ENCODE measurements at places on chromosomes 3 and 15.

DNA sequence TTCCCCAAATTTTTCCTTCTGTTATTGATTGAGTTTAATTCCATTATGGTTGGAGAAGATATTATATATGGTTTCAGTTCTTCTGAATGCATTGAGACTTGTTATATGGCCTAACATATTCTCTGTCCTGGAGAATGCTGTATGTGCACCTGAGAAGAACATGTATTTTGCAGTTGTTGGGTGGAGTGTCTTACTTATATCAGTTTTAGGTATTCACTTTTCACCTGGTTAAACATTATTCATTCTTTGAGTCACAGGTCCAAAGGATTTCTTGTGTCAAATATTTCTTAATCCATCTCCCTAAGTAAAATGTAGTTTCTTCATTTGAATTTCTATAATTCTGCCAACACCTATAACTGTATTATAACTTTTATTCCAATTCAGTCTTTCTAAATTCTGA lies 17.8 kb downstream of the ACKR2 start:
- DNase-seq: no peak

GRCh38 chr3:157360044-157360443 lies 76.6 kb upstream of the PTX3 start:
- no peak for DNase-seq

- no peak for DNase-seq
These were observed 172.3 kb upstream of the UBE2E1 start for GRCh38 chr3:23633261-23633960.

- no peak for DNase-seq
These were observed 4.2 kb downstream of the CAPN3 start for GRCh38 chr15:42363487-42363886.

GRCh38 chr15:92167451-92167850 lies 226.2 kb upstream of the ST8SIA2 start:
- no peak for DNase-seq

GRCh38 chr3:111675846-111676210 lies 80.7 kb upstream of the ZBED2 start:
- DNase-seq: no peak

DNA sequence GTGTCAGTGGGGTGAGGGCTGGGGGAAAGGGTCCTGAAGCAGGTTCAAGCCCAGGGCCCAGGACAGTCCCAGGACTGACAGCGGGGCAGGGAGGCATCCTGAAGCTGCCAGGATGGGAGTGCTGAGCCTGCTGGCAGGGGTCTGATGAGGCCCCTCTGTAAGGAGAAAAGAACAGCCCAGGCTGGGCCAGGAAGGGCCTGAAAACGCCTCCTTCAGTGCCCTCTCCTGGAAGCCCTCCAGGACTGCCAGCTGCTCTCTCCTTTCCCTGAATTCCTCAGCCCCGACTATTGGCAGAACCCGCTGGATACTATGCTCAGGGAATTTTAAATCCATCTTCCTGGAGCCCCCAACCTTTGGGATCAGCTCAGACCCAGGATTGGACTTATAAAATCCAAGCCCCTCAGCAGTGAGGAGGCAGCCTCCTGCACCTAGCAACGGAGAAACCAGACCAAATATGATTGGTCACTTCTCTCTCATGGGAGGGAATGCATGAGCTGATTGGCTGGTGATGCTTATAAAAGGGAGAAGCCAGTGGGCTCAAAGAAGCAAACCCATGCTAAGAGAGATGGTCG lies 203.5 kb upstream of the LINGO1 start:
- no peak for DNase-seq

GRCh38 chr15:39580485-39581241 lies at the start of gene THBS1:
Gene THBS1, plus strand, starts transcription at chr15:39581079. Its CDS starts 779 bp downstream, at chr15:39581858.
- DNase-seq: peak; percentile 91

DNA sequence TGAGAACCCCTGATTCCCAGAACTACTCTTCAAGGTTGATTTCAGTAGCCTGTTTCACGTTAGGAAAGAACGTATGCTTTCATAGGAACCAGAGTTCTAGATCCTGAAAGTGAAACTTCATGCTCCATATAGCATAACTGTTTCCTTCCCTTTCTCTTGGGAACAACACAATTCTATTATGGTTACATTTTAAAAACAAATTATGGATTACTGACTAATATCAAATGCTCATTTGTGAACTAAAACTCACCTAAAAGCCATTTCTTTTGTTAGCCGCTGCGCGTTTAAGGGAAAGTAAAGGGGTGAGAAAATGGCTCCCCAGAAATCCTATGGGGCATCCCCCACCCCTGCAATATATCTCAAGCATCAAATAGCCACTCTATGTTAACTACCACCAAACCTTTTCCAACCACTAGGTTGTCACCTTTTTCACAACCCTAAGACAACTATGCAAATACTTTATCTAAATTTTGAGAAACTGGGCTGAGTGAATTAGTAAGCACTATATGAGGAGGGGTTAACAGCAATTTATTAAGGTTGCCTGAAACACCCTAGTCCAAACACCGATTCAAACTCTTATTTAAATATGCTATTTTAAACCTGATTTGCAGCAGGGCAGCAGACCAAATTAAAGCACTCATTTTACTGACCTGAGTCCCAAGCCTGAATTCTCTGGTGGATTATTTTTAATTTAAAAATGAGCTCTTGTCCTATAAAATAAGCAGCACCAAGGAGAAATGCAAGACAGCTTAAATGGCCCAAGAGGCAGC lies 2.4 kb downstream of the SIAH2 start:
- DNase-seq: no peak

- no peak for DNase-seq
These were observed 8.0 kb downstream of the TLR9 start for GRCh38 chr3:52217409-52217805.

DNA sequence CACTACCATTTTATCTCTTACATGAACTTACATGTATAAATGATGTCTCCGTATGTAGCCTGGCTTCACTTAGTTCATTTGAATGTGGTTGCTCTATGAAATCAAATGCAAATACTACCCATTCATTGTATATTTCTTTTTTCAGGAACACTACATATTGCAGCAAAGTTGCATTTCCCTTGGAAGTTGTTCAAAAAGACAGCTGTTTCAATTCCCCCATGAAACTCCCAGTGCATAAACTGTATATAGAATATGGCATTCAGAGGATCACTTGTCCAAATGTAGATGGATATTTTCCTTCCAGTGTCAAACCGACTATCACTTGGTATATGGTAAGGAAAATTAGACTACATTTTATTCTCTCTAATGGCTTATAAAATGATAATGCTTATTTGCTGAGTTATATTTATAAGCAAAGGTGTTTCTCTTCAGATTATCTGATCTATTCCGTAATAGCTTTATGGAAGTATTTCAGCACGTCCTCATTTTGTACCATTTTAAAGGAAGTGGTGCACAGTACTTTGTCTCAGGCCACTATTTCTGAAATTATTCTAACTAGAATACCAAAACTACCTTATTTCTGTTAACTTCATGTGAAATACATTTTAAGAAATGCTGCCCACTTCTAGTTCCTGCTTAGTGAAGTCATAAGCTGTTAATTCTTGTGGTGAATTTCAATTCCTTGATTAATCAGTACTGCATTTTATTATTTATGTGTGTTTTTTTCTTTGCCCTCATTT lies 95.1 kb downstream of the IL1RAP start:
- no peak for DNase-seq

DNA sequence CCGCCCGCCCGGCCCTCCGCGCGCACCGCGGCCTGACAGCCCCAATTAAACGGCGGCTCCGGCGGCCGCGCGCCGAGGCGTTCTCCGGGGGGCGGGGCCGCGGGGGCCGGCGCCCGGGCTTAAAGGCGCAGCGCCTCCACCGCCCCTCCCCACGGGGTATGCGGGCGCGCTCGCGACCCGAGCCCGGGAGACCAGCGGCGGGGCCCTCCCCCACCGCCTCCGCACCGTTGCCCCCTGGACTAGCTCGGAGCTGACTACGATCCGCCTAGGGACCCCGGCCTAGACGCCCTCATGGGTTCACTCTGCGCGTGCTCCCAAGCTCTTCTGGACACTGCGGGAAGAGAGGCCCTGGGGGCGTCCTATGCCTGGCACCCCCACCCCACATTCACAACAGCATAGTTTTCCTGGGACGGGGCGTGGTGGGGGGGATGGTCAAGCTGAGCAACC lies at the start of gene DUSP7:
Gene DUSP7, minus strand, starts transcription at position 51 of the 447 bp plus-strand sequence. CDS start 205 bp downstream, outside the sequence.
- peak; percentile 90 for DNase-seq

DNA sequence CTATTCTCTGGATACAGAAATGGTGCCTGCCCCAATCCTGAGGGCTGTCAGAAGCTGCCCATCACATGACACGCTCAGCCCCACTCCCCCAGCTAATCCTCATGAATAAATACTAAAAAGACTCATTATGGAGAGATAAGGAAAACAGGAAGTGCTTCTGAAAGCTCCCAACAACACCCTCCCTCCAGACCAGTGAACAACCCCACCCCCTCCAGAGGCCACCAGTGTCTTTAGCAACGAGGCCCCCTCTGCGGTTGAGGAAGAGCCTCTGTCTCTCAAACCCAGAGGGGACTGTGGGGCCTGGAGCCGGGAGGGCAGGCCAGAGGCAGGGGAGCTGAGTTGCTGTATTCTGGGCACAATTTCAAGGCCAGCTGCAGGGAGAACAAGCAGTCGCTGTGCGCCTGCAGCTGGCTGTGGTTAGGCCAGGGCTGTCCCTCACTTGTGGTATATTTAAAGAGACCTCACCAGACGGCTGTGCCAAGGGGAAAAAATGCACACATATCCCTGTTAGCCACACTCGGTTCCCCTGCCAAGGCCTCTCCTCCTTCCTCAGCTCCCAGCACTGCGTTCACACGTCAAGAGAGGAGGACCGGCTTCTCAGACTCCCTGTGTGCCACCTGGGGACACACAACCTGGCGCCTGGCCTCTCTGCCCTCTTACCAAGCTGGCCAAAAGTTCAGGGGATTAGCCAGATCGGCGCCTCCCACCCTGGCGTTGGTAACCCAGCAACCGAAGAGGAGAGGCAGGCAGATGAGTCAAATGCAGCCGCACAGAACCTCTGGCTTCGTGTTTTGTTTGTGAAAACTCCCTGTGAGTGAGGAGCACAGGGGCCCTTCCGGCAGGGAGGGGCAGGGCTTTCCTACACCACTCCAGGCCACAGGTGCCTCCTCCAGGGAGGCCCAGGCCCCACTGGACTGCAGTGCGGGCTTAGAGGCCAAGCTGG lies 101.2 kb upstream of the ETV5 start:
- peak; percentile 76 for DNase-seq

- peak; percentile 37 for DNase-seq
These were observed 218.7 kb upstream of the CHRNA7 start for GRCh38 chr15:31811641-31812040.

DNA sequence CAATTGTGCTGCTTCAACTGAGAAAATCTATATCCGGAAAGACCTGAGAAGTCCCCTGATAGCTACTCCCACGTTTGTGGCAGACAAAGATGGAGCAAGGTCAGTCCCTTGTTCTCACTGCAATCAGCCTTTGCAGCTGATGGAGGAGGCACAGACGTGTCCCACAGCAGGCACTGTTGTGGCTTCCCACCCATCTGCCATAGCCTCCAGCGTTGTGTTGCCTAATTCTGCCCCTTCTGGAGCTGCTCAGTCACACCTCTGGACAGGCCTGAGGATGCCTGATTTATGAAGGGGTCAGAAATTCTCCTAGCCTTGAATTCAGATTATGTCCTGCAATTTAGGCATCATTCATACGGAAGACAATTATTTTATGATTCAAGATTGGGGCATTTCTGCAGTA lies 41.9 kb downstream of the MRPS25 start:
- DNase-seq: no peak

GRCh38 chr3:182303169-182303568 lies 490.1 kb upstream of the ATP11B start:
- DNase-seq: no peak

GRCh38 chr3:24410860-24411259 lies 83.8 kb downstream of the THRB start:
- DNase-seq: no peak

GRCh38 chr15:48680841-48681240 lies 35.3 kb upstream of the FBN1 start:
- no peak for DNase-seq

GRCh38 chr15:58526647-58527192 lies 94.9 kb downstream of the LIPC start:
- no peak for DNase-seq

- DNase-seq: no peak
These were observed 10.3 kb upstream of the ZBED2 start for GRCh38 chr3:111605493-111605892.

GRCh38 chr3:18049096-18049495 lies 306.7 kb upstream of the TBC1D5 start:
- no peak for DNase-seq

DNA sequence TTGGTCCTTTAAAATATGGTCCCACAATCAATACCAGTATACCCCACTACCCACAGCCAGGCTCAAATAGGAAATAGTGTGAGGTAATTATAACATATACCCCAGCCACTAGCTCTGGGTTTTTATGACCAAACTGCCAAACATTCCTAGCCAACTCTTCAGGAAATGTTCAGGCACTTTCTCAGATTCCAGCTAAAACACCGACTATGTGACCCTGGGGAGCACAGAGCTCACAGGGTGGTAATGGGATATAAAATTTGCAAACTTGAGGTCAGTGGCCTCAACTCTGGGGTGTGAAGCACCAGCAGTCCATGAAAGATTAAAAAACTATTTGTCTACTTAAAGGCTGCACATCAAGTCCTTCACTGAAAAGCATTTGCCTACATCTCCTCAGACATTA lies 12.9 kb downstream of the FBN1 start:
- DNase-seq: no peak

DNA sequence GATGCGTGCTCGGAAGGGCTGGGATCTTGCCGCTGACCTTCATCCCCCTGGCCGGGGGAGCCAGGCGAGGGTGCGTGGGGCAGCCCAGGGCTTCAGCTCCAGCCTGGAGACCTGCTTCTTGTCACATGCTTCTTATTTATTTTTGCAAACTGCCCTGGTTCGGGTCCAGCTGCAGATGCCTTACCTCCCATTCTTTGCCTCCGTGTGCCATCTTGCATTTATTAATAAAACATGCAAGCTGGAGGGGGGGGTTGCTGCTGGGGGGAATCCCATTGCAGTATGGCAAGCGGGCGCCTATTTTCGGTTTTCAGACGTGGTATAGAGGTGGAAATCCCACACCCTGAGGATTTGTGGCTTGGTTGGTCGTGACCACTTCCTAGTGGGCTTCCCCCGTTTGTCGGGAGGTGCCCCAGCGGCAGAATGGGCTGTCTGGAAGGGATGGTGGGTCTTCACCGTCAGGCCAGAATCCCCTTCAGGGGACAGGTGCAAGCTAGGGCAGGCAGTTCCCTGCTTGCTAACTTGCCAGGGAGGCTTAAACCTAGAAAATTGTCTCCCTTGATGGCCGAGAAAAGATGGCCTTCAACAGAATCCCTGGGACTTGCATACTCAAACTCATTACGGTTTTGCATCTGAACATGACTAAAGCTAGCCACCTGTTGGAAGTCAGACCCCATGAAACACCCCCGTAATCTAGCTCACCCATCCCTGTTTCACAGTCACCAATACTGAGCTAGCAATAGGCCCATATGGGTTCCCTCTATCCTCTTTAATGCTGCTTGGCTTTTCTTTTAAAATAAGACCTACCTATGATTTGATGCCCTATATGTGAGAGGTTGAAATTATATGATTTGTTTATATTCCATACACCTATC lies 569 bp downstream of the TMEM266 start:
- no peak for DNase-seq

Data from left ventricle myocardium superior (tissue), 1 donor.